ENCODE measurements at places on chromosomes 2 and 18. TPM values are rescaled to one million over a fixed set of nuclear protein-coding genes. Genes with fewer than 3 reads are reported as not detected.
A peak's percentile ranks its signal among the peaks of the same experiment; 100 is the strongest.

- H3K27ac ChIP-seq, result no peak overlapping the region
- H3K27me3 ChIP-seq, result no peaks in the 10 kb centered on the region
- peaks cover 8% of the 10 kb centered on the region for H3K36me3 ChIP-seq
- peaks cover 9% of the 10 kb centered on the region for H3K4me1 ChIP-seq
Observed at GRCh38 chr2:201261906-201262305, 1.6 kb downstream of the CASP8 start.

DNA sequence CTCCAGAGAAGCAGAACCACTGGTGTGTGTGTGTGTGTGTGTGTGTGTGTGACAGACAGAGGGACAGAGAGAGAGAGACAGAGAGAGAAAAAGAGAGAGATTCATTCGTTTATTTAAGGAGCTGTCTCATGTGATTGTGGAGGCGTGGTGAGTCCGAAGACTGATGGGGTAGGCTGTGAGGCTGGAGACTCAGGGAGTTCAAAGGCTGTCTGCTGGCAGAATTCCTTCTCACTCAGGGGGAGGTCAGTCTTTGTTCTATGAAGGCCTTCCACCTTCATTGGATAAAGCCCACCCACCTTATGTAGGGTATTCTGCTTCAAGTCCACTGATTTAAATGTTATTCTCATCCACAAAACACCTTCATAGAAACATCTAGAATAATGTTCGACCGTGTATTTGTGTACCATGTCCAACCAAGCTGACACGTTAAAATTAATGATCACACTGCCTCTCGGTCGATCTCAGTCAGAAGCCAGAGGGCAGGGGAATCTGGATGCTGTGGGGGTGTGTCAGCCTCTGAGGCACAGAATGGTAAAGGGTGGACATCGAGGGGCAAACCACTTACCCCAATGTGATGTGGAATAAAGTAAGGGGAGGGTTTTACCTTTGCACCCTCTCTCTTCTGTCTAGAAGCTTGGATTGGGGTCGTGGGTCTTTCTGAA lies 275.6 kb downstream of the SLC4A3 start:
- peaks cover 6% of the 10 kb centered on the region for H3K27me3 ChIP-seq
- no peaks in the 10 kb centered on the region for H3K4me1 ChIP-seq
- H3K27ac ChIP-seq, result no peak overlapping the region
- H3K4me3 ChIP-seq, result no peak overlapping the region
- H3K36me3 ChIP-seq, result no peaks in the 10 kb centered on the region
- peak; percentile 8 for DNase-seq

GRCh38 chr18:5173236-5173635 lies 23.8 kb downstream of the AKAIN1 start:
- DNase-seq, result no peak
- no peak overlapping the region for H3K27ac ChIP-seq

GRCh38 chr2:193841384-193842150 lies 1646.8 kb upstream of the TMEFF2 start:
- no peak overlapping the region for H3K4me3 ChIP-seq
- DNase-seq, result no peak
- no peaks in the 10 kb centered on the region for H3K27me3 ChIP-seq
- H3K27ac ChIP-seq, result no peak overlapping the region

- H3K4me3 ChIP-seq, result peak overlapping the region; percentile 97
- peaks cover 11% of the 10 kb centered on the region for H3K36me3 ChIP-seq
- H3K4me1 ChIP-seq, result no peaks in the 10 kb centered on the region
- H3K27me3 ChIP-seq, result no peaks in the 10 kb centered on the region
- DNase-seq, result no peak
Observed at GRCh38 chr18:41955688-41956087, 654 bp downstream of the PIK3C3 start.

Gene OR6B2
- total RNA-seq, result not detected

DNA sequence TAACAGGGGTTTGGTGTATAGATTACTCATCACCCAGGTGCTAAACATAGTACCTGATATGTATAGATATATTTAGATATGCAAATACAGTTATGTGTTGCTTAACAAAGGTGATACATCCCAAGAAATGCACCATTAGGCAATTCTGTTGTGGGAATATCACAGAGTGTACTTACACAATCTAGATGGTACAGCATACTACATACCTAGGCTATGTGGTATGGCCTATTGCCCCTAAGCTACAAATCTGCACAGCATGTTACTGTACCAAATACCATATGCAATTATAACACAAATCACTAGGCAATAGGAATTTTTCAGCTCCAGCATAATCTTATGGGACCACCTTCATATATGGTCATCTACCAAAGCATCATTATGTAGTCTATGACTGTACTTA lies 43.5 kb upstream of the NPAS2 start:
- H3K36me3 ChIP-seq, result no peaks in the 10 kb centered on the region
- no peak for DNase-seq
- H3K4me3 ChIP-seq, result no peak overlapping the region
- peaks cover 4% of the 10 kb centered on the region for H3K4me1 ChIP-seq
- H3K27ac ChIP-seq, result no peak overlapping the region

DNA sequence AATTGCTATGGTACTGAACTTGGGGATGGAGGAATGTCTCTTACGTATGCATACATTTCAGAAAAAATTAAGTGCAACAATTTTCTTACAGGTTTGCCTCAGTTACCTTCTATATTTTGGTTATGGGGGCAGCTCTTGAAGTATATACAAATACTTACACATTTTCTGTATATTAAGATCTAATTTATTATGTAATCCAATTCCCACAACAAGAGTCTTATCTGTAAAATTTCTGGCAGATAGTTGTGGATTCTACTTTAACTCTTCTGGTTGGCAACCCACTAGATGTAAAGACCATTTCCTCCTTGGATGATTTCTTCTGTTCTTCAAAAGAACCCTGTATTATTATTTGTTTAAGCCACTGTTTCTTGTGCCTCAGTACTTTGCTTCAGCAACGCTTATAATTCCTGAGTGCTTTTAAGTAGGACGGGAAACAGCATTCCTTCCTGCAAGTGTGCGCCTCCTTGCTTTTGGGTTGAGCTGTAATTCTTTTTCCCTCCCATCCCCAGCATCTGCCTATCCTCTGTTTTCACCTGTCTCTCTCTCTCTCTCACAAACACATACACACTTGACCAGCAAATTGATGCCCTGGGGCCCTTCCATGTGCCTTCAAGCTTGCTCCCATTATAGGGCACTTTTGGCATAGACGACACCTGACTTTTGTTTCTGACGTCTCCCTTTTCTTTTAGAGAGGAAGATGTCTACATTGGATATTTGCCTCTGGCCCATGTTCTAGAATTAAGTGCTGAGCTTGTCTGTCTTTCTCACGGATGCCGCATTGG lies 61.4 kb downstream of the ACSL3 start:
- no peak overlapping the region for H3K4me3 ChIP-seq
- H3K27me3 ChIP-seq, result no peaks in the 10 kb centered on the region
- no peak for DNase-seq
- H3K36me3 ChIP-seq, result peaks cover 29% of the 10 kb centered on the region
- peaks cover 12% of the 10 kb centered on the region for H3K4me1 ChIP-seq

Gene GPR39
- 9.0 TPM for total RNA-seq

- no peak overlapping the region for H3K27ac ChIP-seq
- no peaks in the 10 kb centered on the region for H3K27me3 ChIP-seq
- no peak overlapping the region for H3K4me3 ChIP-seq
- DNase-seq, result no peak
- H3K4me1 ChIP-seq, result 0 out of 2 replicates have a peak, but pooled peaks cover 3% of the 10 kb centered on the region
Observed at GRCh38 chr2:69718338-69718965, 23.5 kb upstream of the ANXA4 start.

GRCh38 chr2:21811541-21811940 lies 687.8 kb downstream of the TDRD15 start:
- H3K27me3 ChIP-seq, result no peaks in the 10 kb centered on the region
- H3K27ac ChIP-seq, result no peak overlapping the region
- H3K4me3 ChIP-seq, result no peak overlapping the region
- no peaks in the 10 kb centered on the region for H3K36me3 ChIP-seq
- H3K4me1 ChIP-seq, result no peaks in the 10 kb centered on the region

GRCh38 chr2:191056228-191056627 lies 42.3 kb upstream of the STAT1 start:
- H3K36me3 ChIP-seq, result no peaks in the 10 kb centered on the region
- no peaks in the 10 kb centered on the region for H3K27me3 ChIP-seq
- H3K4me1 ChIP-seq, result peaks cover 5% of the 10 kb centered on the region
- no peak overlapping the region for H3K4me3 ChIP-seq

DNA sequence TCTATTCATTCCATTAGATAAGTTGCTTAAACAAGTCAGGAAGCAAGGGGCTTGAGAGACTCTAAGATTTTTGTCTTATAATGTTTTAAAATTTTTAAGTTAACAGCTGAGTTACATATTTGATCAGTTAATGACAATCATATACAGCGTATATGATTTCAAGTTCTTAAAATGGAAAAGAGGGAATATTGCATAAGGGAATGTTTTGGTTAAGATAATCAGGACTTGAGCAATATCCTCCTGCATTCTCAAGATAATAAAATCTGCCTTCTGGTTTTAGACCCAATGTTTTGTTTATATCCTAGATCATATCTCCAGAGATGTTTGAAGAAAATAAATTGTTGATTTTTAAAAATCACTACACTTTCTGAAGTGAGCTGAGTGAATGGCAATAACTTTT lies 13.4 kb upstream of the DYNC1I2 start:
- no peaks in the 10 kb centered on the region for H3K4me1 ChIP-seq
- no peak overlapping the region for H3K27ac ChIP-seq
- peak; percentile 18 for DNase-seq
- no peak overlapping the region for H3K4me3 ChIP-seq

GRCh38 chr2:46188041-46188716 lies 109.0 kb upstream of the EPAS1 start:
- H3K27ac ChIP-seq, result no peak overlapping the region
- H3K36me3 ChIP-seq, result peaks cover 6% of the 10 kb centered on the region
- no peak overlapping the region for H3K4me3 ChIP-seq
- H3K27me3 ChIP-seq, result no peaks in the 10 kb centered on the region
- no peak for DNase-seq
- H3K4me1 ChIP-seq, result peaks cover 2% of the 10 kb centered on the region

DNA sequence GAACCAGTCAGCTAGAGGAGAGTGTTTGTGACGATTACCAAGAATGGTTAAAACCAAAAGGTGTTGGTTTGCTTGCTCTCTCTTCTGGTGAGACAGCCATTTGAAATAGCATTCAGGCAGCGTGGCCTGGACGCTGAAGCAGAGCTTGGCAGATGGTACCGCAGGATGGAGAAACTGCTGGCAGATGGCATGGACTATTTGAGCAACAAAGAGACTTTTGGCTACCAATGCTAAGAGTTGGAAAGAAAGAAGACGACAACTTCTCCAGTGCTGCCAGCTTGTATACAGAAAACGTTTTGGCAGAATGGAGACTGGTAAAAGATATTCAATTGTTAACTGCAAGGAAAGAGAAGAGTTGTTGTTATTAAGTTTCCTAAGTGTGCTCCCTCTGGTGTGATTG lies 315.0 kb downstream of the PARD3B start:
- no peak for DNase-seq
- no peak overlapping the region for H3K4me3 ChIP-seq
- H3K27ac ChIP-seq, result no peak overlapping the region
- H3K27me3 ChIP-seq, result no peaks in the 10 kb centered on the region

DNA sequence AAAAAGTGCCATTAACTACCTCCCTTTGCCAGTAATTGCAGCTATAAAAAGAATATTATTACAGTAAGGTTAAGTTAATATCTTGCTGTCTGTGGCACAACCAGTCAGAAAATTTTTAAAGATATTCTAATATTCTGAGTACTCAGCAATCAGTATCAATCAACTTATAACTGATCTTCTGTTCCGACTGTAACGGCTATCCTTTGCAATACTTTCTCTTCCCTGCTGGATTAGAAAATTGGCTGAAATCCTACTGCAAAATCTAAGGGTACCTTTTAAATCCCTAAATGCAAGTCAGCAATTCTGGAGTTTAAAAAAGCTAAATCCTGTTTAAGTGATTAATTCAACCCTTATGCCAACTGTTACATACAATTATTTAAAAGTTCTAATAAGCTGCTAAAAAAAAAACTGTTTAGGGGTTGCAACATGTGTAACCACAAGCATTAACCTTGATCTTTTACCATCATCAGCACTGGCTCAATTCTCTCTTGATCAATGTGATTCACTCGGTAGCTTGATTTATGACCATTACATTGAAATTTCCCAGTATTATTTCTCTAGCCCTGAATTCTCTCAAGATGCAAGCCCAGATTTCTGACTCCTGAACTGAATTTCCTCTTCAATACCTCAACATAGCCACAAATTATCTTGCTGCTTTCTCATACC lies 20.5 kb downstream of the GAREM1 start:
- H3K36me3 ChIP-seq, result no peaks in the 10 kb centered on the region
- no peak for DNase-seq
- H3K27ac ChIP-seq, result no peak overlapping the region
- no peaks in the 10 kb centered on the region for H3K27me3 ChIP-seq
- H3K4me1 ChIP-seq, result no peaks in the 10 kb centered on the region

Gene GCG
- not detected for total RNA-seq

Gene CHRND
- total RNA-seq, result not detected

Gene GPR45
- total RNA-seq, result not detected

Gene CDH2
- total RNA-seq, result 111 TPM

Gene GALNT14
- total RNA-seq, result not detected

DNA sequence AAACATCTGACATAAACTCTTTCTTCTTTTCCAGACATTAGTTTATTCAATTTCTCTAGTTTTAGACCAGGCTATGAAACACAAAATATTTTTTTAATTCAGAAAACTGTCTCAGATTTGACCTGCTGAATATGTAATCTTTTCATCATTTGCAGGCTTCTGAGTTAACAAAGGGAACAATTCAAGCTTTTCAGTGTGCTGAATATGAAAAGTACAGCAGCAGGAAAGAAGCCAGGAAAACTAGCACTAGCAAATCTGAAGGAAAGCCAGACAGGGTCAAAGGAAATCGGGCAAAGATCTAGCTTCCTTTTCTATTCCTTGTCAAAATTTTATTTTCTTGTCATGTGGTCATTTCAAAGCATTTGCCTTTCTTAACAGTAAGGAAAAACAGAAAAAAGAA lies 35.3 kb downstream of the ACVR1C start:
- H3K27ac ChIP-seq, result no peak overlapping the region
- no peaks in the 10 kb centered on the region for H3K36me3 ChIP-seq
- DNase-seq, result no peak
- H3K4me3 ChIP-seq, result no peak overlapping the region

Gene CHCHD5
- 8.1 TPM for total RNA-seq

DNA sequence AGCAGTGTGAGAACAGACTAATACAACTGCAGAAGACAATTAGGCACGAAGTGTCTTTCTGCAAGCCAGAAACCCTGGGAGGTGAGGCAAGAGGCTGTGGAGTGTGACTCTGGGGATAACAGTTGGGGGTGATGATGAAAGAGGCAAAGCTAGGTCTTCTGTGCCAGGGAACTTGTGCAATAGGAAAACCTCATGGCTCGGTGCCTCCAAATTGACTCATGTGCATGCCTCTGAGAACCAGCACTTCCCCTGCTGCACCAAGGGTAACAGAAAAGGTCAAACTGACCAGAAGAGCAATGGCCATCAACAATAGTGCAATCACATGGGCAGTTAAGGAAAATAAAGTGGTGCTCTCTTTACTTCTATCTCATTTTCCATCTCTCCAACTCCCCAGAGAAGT lies 136.4 kb downstream of the SCG2 start:
- H3K27ac ChIP-seq, result no peak overlapping the region
- H3K36me3 ChIP-seq, result no peaks in the 10 kb centered on the region
- no peak overlapping the region for H3K4me3 ChIP-seq

GRCh38 chr18:77148289-77148688 lies 15.7 kb upstream of the MBP start:
- DNase-seq, result no peak
- no peak overlapping the region for H3K27ac ChIP-seq
- H3K4me3 ChIP-seq, result no peak overlapping the region
- H3K27me3 ChIP-seq, result no peaks in the 10 kb centered on the region

- no peaks in the 10 kb centered on the region for H3K27me3 ChIP-seq
- H3K4me1 ChIP-seq, result peaks cover 2% of the 10 kb centered on the region
- no peak overlapping the region for H3K27ac ChIP-seq
- H3K36me3 ChIP-seq, result no peaks in the 10 kb centered on the region
- no peak for DNase-seq
Observed at GRCh38 chr2:148162871-148163270, 142.0 kb downstream of the MBD5 start.

GRCh38 chr2:30510409-30510808 lies 63.4 kb downstream of the LCLAT1 start:
- H3K4me3 ChIP-seq, result no peak overlapping the region
- H3K27me3 ChIP-seq, result no peaks in the 10 kb centered on the region
- no peak for DNase-seq

Measured in IMR-90 (cell line).